ENCODE measurements at places on chromosomes 6 and 20. TPM values are rescaled to one million over a fixed set of nuclear protein-coding genes. Genes with fewer than 3 reads are reported as not detected.

Gene SYNDIG1
- total RNA-seq, result 0.36 TPM

Gene COL11A2
- total RNA-seq, result 0.16 TPM

Gene SMIM28
- total RNA-seq, result 5.3 TPM

Gene DEF6
- total RNA-seq, result 4.7 TPM

Gene TRAPPC3L
- not detected for total RNA-seq

Gene SERAC1
- total RNA-seq, result 9.6 TPM

Gene MCCD1
- total RNA-seq, result not detected

Gene TEAD3
- total RNA-seq, result 50.4 TPM

Gene KDM1B
- total RNA-seq, result 14.3 TPM

Gene NRN1
- 6.0 TPM for total RNA-seq

Gene MUC21
- total RNA-seq, result not detected

Gene GLP1R
- total RNA-seq, result not detected

Gene RUNX2
- total RNA-seq, result 4.5 TPM

Gene TAAR2
- total RNA-seq, result not detected

Gene CALHM5
- 2.1 TPM for total RNA-seq

Gene SMLR1
- not detected for total RNA-seq

Gene PBOV1
- total RNA-seq, result not detected

Gene SLC22A7
- not detected for total RNA-seq

Gene DEFB116
- total RNA-seq, result not detected

Gene COX7A2
- total RNA-seq, result 597 TPM
